Hematopoietic multipotent progenitor cell treated with erythropoietin and hydrocortisone succinate and interleukin-3 and kit ligand, for 6 days (in vitro differentiated cells): ENCODE measurements at places on chromosomes 2 and 18.
A peak's percentile ranks its signal among the peaks of the same experiment; 100 is the strongest.

DNA sequence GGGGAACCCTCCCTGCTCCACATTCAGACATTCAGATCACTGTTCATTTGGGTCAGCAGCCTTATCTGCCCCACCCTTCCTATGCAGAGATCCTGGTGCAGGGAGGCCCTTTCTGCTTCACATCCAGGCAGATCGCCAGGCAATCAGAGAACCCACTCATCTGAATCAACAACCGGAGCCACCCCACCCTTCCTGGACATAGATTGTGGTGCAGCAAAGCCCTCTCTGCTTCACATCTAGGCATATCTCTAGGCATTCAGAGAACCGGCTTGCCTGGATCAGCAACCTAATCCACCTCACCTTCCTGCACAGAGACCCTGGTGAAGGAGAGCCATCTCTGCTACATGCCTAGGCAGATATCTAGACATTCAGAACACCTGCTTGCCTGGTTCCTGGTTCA, 184.5 kb upstream of the CNTNAP5 start:
- peak; percentile 43 for DNase-seq

DNA sequence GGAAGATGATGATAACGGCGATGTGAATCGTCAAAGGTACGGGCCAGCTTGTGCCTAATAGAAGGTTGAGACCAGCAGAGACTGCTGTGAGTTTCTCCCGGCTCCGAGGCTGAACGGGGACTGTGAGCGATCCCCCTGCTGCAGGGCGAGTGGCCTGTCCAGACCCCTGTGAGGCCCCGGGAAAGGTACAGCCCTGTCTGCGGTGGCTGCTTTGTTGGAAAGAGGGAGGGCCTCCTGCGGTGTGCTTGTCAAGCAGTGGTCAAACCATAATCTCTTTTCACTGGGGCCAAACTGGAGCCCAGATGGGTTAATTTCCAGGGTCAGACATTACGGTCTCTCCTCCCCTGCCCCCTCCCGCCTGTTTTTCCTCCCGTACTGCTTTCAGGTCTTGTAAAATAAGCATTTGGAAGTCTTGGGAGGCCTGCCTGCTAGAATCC, 3.0 kb downstream of the FZD7 start:
- DNase-seq: no peak

DNA sequence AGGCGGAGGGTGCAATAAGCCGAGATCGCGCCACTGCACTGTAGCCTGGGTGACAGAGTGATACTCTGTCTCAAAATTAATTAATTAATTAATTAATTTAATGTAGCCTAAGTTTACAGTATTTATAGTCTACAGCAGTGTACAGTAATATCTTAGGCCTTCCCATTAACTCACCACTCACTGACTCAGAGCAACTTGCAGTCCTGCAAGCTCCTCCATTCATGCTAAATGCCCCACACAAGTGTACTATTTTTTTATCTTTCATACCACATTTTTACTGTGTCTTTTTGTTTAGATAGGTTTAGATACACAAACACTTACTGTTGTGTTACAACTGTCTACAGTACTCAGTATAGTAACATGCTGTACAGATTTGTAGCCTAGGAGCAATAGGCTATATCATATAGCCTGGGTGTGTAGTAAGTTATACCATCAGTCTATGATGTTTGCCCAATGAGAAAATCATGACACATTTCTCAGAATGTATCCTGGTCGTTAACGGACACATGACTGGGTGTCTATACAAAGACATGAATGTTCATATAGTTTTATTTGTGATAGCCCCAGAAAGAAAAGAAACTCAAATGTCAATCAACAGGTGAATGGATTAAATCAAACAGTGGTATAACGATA, 15.8 kb upstream of the RNU2-63P start:
- DNase-seq: no peak

DNA sequence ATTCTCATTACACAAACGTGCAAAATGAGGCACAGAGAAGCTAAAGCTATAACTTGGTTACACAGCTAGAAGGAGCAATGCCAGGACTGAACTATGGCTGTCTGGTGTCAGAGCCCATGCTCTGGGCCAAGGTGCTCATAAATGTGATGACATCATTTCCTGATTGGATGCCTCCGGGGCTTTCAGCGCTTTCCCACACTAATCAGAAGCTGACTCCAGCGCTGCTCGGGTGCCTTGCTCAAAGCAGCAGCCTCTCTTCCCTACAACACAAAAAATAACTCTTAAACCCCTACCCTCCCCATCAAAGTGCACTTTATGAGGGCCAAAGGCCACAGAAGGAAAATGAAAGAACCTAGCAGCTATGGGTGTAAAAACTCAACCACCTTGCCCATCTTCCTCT, 90.7 kb downstream of the STK39 start:
- no peak for DNase-seq

DNA sequence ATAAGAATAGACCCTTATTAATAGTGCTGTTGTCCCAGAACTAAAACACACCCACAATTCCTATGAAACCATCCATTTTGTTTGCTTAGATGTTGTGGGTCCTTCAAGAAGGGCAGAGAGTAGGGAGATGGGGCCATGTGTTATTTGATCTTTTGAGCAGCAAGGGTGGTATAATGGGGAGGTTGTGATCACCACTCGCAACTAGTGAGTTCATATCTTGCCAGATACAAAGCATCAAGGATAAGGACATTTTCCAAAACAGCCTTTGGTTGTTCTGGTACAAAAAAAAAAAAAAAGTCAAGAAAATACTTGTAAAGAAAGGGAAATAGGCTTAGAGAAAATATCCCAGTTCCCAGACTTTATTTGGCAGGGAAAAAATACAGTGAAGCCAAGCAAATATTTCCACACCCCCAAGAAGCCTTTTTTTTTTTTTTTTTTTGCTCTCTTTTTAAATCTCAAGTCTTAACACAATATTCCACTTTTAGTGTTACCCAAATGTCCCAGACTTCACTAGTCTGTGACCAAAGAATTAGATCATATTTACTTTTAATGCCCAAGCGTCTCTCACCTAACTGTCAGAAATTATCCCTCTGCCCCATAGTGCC, 54.1 kb downstream of the ANTXR1 start:
- DNase-seq: no peak

DNA sequence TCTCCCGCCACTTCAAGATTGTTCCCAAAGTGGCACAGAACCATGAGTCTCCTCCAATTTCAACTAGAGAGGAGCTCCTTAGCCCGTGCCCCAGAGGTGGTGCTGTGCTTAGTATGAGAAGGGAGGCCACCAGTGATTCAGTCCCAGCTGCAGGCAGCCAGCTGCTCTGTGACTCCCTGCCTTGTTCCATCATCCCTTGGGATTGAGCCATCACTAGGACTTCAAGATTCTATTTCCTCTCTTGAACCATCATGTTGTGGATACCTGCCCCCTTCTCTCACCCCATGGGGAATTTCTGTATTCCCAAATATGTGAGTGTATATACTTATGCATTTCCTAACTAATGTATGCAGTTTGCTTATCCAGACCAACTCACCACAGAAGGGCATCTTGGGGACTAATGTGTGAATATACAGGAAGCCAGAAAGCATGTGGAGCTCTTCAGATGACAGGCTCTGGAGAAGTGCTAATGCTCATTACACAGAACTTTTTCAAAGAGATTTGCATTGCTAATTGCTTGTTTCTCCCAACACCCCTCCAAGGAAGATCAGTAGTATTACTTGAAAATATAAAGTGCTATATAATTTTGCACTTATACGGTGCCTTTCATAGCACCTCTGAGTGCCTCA, 111.0 kb upstream of the MAP3K20 start:
- DNase-seq: no peak

DNA sequence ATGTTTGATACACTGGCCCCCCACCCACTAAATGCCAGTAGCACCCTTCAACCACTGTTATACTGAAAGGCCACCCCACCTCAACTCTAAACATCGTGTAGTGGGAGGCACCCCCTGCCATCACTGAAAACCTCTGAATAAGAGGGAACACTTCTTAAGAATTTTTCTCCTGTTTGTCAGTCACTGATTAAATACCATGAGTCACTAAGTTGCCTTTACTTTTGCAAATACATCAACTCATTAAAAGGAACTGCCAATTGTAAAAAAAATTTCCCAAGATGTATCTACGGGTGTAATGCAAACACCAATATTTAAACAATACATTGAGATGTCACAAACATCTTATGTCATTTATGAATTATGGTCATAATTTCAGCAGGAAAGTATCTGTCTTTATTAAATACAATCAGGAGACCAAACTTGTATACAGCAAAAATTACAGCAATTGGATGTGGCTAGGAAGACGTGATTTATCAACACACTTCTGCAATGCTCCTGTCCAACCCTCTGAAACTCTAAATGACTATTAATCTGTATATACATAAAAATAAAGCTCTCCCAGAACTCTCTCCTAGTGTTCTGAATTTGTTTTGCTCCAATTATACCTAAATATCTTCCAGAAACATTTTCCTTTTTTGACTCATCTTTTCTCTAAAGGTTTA, 144.1 kb upstream of the STK17B start:
- DNase-seq: no peak

DNA sequence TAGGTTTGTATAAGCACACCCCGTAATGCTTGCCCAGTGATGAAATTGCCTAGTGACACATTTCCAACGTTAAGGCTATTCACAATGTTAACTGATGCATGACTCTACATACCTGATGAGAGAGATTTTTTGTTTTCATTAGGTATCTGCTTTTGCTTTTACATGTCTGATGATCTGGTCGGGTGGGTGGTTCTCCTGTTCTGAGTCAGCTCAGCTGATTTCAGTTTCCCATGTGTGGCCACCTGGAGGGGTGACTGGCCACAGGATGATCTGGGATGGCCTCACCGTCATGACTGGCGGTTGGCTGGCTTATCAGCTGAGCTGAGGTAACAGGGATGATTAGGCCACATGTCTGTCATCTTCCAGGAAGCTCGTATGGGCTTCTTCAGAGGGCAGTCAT, 33.8 kb upstream of the ACYP2 start:
- DNase-seq: peak; percentile 62

- no peak for DNase-seq
These were observed 120.0 kb upstream of the RBMS1 start for GRCh38 chr2:160613466-160614153.

GRCh38 chr2:218558986-218559385, 9.2 kb downstream of the USP37 start:
- DNase-seq: no peak

GRCh38 chr2:26907416-26907815, 59.5 kb downstream of the DPYSL5 start:
- no peak for DNase-seq

GRCh38 chr18:78447211-78447610, 532.4 kb upstream of the SALL3 start:
- no peak for DNase-seq

- DNase-seq: no peak
These were observed 337.6 kb downstream of the KIAA1328 start for GRCh38 chr18:37166491-37166890.

DNA sequence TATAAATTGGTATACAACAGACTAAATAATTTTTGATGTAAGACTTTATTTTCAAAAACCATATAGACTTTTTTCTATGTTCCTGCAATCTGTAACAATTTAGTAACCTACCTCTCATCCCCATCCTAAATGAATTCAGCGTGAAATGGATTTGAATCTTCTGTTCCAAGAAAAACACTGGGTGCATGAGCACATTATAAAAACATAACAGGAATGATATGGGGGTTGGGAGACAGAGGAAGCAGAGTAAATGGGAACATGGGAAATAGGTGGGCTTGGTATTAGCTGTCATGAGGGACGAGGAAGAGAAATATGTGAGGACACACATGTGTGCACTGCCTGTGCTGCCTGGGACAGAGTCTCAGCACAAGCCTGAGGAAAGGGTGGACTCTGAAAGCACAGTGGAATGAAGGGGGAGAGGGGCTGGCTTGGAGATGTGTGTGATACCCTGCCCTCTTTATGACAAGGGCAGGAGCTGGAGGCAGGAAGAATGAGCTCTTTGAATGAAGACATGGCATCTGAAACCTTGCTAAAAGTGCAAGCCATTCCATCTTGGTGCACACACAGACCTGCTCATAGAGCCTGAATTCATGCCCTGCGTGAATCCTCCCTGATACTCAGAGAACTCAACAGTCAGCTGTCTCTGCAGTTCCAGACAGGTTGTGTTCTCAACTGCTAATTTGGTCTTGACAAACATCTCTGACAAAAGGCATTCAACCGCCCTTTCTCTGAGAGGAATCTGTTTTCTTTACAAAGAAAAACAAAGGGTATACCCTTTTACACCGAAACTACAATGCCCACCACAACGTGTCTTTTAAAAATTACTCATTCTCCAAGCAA, 66.6 kb downstream of the EPB41L3 start:
- no peak for DNase-seq

DNA sequence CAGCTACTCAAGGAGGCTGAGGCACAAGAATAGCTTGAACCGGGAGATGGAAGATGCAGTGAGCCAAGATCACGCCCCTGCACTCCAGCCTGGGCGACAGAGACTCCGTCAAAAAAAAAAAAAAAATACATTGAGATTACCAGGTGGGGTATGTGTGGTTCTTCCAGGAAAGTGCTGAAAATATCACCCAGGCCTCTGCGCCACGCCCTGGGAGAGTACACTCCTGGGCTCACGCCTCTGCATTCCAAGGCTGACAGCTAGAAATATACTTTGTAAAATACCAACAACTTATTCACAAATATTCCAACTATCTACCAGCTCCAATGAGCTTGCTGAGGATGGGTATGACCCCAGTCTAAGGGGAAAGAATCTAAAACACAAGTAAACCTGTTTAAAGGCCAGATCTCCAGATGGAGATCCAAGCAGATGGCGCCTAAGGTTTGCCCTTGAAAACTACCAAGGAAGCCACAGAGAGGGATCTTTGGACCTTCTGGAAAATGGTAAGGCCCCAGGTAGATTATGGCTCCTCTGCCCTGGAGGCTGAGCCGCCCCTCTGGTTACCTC, 21.6 kb upstream of the B3GNT7 start:
- peak; percentile 55 for DNase-seq

GRCh38 chr2:153059338-153060052, 341.1 kb downstream of the ARL6IP6 start:
- no peak for DNase-seq

DNA sequence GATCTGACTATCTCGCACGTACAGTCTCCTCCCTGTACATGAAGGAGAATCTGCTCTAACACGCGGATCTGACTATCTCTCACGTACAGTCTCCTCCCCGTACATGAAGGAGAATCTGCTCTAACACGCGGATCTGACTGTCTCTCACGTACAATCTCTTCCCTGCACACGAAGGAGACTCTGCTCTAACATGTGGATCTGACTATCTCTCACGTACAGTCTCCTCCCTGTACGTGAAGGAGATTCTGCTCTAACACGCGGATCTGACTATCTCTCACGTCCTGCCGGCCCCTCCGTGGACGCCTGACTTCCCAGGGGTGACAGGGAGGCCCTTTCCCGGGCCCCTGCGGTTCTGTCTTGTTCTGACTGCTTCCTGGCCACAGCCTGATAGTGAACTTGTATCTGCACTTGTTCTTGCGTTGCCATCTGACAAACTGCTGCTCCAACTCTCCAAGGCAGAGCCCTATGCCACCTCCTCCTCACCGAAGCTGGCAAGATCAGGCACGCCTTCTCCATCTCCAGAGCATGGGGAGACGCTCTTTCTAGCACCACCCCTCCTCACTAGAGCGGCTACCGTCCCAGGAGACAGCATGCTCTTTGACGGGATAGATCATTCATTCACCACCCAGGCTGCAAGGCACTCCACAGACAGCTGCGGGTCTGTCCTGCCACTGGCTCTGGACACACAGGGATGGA, 238.6 kb downstream of the TWIST2 start:
- no peak for DNase-seq
